ENCODE measurements at places on chromosomes 13 and 19.

- no peak for DNase-seq
Observed at GRCh38 chr19:46297700-46298478, 1.0 kb downstream of the HIF3A start.

DNA sequence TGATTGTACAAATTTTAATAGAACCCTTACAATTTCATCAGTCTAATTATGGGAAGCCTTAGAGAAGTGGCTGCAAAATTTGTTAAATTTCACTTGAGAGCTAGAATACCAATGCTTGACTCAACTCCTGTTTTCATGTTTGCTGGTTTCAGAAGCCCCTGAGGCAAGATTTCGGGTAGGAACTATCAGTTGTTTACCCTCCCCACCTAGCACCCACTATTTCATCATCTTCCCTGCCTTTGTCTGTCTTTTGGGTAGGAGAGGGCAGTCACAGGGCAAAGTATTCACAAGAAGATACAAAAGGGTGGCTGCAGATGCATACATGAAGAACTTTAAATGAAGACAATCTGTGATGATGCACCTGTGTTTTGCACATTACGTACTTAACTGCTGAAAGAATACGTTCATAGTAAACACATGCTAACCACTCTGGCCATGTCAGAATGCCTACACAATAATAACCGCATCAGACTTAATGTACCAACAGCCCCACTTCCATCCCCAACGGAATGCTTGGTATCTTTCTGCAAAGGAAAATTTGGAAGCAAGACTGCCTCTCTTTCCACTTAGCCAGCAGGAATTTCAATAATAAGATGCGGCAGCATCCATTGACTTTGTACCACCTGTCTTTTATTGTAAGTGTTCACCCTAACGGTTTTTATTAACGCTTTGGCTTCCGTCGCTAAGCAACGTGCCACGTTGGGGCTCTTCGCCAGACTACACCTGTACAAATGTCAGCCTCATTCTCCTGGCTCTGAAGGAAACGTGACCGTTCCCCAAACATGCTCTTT lies 30.4 kb downstream of the TPT1 start:
- no peak for DNase-seq

GRCh38 chr13:40895227-40896184 lies 106.1 kb downstream of the SLC25A15 start:
- no peak for DNase-seq

DNA sequence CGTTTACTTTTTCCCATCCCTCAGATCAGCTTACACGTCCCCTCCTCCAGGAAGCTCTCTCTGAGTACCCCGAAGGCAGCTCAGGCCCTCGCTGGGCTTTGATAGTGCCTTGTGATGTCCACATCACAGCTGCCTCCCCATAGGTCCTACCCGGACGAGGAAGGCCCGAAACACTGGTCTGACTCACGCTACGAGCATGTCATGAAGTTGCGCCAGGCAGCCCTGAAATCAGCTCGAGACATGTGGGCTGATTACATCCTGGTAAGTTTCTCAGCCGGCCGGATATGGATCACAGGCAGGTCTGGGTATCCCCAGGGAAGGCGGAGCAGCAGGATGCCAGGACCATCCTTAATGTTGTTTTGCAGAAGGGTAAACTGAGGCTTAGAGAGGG lies 4.8 kb downstream of the COLGALT1 start:
- DNase-seq = no peak

DNA sequence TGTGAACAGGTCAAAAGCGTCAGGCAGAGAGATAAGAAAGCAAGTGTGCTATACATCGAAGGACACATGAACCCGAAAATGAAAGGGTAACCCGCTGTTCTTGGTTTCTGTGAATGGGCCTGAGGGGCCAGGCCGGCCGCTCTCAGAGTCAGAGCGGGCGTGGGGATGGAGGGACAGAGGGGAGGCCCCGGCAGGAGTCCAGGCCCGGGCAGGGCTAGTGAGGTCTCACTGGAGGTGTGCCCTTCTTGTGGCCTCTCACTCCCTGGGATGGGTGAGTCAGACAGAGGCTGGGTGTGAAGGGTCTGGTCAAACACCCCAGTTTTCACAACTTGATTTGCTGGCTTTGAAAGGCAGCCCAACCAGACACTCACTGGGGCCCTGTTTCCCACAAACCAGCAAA lies 17.4 kb upstream of the NDUFS7 start:
- DNase-seq = no peak

- no peak for DNase-seq
Observed at GRCh38 chr13:47678201-47678968, 322.7 kb downstream of the SUCLA2 start.

- DNase-seq = no peak
Observed at GRCh38 chr13:26584713-26585112, 27.2 kb downstream of the WASF3 start.

- no peak for DNase-seq
Observed at GRCh38 chr13:60696602-60697001, 299.6 kb downstream of the TDRD3 start.

DNA sequence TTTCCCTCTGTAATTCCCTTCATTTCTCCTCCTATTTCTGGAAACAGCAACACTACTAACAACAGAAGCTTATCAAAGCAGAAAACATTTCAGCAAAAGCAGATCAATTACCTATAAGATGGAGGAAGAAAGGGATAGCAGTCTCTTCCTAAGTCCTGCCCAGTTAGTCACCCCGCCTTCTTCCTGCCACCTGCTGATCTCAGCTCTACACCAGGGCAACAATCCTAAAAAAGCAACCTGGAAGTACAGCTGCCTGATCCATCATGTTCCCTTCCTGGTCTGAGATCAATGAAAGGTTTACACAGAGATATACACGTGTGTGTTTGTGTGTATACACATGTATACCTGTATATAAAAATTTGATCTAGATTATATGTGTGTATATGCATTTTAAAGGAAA lies 59.4 kb downstream of the TSC22D1 start:
- no peak for DNase-seq

Data from activated CD4-positive, alpha-beta T cell treated with anti-CD3 and anti-CD28 coated beads, Interleukin-2, amount 50 U/mL, for 16 hours (primary cell).